ENCODE measurements at places on chromosomes 4 and X. TPM values are rescaled to one million over a fixed set of nuclear protein-coding genes. Genes with fewer than 3 reads are reported as not detected.

DNA sequence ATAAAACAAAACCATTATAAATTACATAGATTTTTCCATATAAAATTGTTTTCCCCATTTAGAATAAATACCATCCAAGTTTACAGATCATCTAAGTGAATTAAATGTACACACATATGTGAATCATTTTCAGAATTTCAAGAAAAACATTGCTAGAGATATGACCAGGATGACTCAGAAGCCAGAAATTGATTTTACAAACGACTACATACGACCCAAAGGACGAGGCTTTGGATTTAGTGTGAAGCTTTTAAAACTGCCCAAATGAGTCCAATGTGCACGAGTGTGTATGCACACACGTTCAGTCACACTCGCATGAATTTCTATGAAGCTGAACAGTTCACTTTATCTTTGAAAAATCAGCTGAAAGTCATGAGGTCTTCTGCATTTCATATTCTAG lies 37.9 kb downstream of the MFAP3L start:
- no peak for DNase-seq

DNA sequence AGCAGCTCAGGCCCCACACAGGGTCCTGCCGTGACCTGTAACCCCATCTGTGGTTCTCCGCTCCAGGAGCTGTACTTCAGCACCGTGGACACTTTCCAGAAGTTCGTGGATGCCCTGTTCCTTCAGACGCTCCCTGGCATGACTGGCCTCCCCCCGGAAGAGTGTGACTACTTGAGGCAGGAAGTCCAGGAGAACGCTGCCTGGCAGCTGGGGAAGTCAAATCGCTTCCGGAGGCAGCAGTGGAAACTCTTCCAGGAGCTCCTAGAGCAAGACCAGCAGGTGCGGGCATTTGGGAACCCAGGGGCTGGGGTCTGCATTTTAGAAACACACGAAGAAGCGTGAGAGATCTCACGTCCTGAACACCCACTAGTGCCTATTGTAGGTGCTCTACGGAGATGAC lies 72.5 kb downstream of the EVC start:
- DNase-seq: no peak

GRCh38 chr4:172750910-172751309 lies 417.7 kb upstream of the GALNT7 start:
- no peak for DNase-seq

DNA sequence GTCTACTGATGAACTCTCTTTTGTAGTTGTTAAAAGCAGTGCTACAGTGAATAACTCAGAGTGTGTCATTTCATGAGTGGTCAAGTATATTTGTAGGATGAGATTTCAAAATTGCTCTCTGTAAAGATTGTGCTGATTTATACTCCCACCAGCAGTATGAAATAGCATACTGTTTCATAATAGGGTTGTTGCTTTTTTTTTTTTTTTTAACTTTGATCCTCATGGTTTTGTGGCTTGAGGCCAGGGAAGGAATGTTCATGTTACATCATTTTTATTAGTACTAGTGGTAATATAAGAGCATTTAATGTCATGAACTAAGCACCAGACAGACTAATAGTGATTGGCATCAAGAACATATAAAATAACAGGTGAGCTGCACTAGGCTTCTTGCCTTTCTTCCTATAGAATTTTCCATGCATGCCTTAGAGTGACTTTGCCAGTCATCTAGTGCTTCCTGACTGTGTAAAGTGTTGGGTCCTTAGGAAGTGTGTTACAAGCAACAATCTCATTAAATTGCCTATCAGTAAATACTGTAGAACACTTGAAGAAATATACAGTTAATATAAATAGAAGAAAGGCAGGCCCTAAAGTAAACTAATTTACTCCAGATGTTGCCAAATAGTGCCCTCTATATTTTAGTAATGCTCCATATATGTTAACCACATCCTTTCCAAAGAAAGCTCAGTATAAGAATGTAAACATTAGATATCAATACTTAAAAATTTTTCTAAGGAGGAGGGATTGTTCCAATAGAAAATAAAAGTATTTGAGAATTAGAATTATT lies 38.6 kb upstream of the MSMO1 start:
- no peak for DNase-seq

DNA sequence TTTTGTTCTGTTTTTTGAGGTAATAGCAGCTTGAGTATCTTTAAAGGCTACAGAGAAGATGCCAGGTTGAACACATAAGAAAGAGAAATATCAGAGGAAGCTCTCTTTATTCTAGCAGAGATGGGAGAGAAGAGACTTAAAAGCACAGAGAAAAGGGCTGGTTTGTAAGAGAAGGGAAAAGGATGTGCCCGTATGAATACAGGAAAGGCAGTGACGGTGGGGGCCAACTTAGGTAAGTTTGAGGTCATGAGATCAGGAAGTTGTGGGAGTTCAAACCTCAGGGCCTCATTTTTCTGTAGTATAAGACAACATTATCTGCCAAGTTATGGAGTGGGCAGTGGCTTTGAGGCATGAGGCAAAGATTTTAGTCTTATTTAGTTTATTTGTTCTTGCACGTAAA lies 121.3 kb upstream of the S100G start:
- no peak for DNase-seq

GRCh38 chr4:83606898-83607297 lies 71.0 kb downstream of the GPAT3 start:
- DNase-seq: no peak

- no peak for DNase-seq
These were observed 291.7 kb downstream of the GBA3 start for GRCh38 chr4:22984390-22984789.

GRCh38 chrX:128653524-128654060 lies 601.4 kb upstream of the ACTRT1 start:
- no peak for DNase-seq

- DNase-seq: no peak
These were observed 14.9 kb upstream of the PORCN start for GRCh38 chrX:48493890-48494364.

- no peak for DNase-seq
These were observed 88.7 kb upstream of the HPF1 start for GRCh38 chr4:169846396-169846795.

GRCh38 chr4:125169192-125169591 lies 145.6 kb upstream of the FAT4 start:
- DNase-seq: no peak

DNA sequence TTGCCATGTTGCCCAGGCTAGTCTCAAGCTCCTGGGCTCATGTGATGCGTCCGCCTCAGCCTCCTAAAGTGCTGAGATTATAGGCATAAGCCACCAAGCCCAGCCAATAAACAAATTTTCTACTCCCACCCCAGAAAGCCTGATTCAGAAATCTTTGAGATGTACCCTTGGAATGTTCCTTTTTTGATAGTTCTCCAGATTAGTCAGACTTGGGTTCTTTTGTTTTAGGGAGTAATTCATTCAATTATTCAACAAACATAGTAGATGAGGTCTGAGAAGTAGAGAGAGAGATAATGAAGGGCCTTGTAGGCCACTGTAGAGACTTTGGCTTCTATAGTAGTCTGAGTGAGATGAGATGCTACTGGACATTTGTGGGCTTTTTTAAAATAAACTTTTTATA lies 27.8 kb downstream of the RP2 start:
- DNase-seq: no peak

DNA sequence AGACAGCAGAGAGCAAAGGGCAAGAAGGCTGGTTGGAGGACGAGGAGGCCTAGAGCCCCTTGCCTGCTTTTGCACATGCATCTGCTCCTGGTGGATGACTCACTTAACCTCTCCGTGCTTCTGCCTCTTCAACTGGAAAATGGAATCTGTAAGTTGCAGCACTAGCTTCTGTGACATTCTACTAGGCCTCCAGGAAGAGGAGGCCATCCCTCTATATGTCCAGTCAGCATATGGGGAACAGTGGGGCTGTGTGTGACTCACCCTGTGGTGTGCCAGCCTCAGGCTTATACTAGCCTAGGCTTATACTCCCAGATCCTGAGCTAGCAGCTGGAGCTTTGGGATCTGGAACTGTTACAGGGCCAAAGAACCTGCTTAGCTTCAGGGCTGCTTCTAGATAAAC lies 36.0 kb downstream of the RTL9 start:
- DNase-seq: no peak

Gene IL13RA1
- 32.8 TPM for total RNA-seq

Gene MECP2
- total RNA-seq: 46.9 TPM

Gene SMIM10L2A
- total RNA-seq: 0.58 TPM

Gene SSX2B
- not detected for total RNA-seq

Gene PNMA5
- total RNA-seq: not detected

Gene SGMS2
- 4.6 TPM for total RNA-seq

Gene XPNPEP2
- total RNA-seq: 0.97 TPM
